ENCODE measurements at places on chromosomes 3 and 15.

DNA sequence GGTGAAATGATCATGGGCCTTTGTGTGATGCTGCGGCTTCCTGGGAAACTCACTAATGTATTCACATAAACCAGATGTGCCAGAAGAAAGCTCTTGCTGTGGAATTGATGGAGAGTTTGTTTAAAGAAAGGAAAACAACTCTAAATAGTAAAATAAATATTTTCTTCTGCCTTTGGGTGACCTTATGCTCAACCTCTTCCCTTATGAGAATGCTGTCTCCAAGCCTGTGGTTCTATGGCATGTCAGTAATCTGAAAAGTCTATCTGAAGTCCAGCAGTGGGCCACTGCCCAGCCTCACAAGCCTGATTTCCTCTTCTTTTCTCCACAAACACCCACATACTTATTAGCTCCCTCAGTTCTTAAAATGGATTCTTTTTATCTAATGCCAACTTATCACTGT, 49.9 kb upstream of the PHLDB2 start:
- DNase-seq: no peak

DNA sequence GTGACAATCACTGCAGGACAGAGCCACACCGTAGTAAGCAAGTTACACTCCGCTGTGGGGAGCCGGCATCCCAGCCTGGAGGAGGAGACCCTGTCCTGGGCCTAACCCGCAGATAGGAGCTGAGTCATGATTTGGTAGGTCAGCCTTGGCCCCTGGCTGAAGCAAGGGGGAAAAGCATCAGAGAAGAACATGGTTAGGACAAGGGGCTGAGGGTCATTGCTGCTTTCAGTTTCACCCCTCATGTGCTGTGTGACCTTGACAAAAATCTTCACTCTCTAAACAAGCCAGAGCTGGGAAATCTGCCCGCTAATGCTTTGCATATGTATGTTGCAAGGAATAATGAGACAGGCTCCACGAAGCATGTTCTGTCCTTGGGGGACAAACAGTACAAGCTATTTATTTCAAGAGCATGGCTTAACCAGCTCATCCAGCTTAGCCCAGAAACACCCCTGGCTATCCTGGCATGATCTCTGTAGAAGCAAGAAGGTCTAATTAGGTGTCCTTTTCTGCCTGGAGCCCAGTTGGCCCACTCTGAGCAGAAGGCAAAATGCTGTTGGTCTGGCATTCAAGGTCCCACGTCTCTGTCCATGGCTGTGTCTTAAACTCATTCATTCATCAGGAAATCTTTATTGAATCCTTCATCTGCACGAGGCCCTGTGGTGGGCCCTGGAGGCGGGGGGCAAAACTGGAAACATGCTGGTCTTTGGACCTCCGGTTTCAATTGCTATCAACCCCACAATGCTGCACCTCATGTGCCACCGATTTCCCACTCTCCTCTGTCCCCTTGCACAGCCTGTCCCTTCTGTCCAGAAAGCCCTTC, 221.3 kb upstream of the LYSMD4 start:
- DNase-seq: no peak

- DNase-seq: peak; percentile 70
Measured at GRCh38 chr15:40470423-40471104, at the start of gene CHST14. TSS of gene CHST14 (plus strand) at chr15:40470984. CDS start at chr15:40471214, 230 bp downstream.

GRCh38 chr3:138834596-138835396, at the start of gene PIK3CB:
TSS of gene PIK3CB (minus strand) at chr3:138834928. CDS start at chr3:138759343, 75,585 bp downstream.
- DNase-seq: peak; percentile 85

DNA sequence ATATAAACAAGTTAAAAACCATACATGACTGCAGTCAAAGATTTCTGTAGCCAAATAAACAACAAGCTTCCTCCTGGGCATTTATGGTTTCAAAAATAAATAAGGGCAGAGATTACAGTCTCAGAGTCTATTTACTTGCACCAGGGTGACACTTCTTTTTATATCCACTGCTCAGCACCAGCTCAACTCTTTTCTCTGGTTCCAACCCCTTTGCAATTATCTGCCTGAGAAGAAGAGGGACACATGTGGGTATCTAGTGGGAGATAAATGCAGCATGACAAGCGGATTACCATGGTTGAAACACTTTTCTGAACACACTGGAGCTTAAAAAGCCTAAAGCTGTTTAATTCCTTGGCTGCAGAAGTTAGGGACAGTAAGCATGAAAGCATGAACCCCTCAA, 311.5 kb downstream of the CNTN3 start:
- no peak for DNase-seq

GRCh38 chr15:101201411-101202174, 50.3 kb downstream of the CHSY1 start:
- DNase-seq: peak; percentile 91

DNA sequence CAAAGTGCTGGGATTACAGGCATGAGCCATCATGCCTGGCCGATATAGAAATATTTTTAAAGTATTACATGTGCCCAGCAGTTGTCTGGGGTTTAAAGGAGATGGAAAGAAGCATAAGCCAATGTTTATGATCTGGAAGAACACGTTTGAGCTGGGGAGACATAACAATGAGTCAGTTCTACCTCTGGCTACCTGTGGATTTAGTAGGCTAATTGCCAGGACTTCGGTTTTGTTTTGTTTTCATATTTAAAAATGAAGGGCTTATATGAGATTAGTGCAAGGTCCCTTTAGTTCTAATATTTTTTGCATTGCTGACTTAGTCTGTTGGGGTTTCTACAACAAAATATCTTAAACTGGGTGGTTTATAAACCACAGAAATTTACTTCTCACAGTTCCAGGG, 22.9 kb upstream of the TNFSF10 start:
- no peak for DNase-seq
